ENCODE measurements at places on chromosomes 7 and 10.

DNA sequence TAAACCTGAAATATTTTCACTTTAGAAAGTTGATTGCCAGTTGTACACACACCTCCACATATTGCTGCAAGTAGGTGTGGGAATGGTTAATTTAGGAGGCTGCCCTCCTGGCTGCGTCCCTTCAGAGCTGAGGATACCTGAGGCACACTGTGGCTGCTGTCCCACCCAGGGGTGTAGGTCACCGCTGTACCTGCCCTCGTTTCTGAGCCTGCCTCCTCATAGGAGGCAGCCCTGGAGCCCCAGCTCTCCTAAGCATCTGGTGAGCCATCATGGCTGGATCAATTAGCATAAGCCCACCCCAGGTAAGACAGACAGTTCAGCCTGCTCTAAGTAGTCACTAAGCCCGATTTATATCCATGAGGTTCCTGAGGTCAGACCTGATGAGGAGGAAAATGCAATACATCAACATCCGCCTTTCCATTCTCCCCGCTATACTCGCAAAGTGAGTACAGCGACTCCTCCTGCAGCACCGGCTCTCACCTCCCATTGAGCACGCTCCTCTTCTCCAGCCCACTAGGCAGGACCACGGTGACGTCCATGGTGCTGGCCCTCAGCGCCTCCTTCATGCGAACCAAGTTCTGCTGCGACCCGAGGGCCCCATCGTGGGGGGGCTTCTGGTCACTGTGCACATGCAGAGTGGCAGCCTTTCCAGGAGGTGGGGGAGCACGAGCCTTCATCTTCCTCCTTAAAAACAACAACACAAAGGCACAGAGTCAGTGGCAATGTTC lies 97.2 kb downstream of the COBL start:
- no peak for DNase-seq

DNA sequence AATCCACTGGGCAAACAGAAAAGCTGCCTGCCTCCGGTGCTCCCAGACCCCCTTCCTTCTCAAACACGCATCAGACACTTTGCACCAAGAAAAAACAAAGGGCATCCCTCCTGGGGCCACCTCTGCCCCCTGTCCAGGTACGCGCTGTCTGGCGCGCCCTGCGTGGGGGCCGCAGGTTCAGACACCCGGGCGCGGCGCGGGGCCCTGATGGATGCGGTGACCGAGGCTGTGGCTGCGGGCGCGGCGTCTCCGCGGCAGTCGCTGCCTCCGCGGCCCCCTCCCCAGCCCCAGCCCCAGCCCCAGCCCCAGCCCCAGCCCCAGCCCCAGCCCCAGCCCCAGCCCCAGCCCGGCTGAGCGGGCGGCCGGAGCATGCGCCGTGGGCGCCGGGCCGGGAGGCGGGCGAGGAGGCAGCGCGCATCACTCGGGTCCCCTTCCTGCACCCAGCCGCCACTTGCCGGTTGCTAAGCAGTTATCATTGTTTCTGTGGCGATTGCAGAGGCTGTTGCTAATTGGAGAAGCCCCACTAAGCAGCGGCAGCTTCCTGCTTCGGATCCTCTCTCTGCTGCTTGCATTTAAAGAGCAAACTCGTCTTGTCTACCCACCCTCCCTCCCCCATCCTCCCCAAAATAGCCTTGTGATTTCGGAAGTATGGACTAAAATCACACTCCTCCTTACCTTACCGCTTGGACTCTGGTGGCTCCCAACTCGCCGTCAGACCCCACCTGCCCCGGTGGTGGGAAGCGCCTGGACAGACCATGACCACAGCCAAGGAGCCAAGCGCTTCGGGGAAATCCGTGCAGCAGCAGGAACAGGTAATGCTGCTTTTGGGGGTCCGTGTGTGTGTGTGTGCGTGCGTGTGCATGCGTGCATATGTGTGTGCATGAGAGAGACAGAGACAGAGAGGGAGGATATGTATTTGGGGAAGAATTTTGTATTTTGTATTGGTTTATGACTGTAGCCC lies 252.8 kb downstream of the DPP6 start:
- DNase-seq = no peak

DNA sequence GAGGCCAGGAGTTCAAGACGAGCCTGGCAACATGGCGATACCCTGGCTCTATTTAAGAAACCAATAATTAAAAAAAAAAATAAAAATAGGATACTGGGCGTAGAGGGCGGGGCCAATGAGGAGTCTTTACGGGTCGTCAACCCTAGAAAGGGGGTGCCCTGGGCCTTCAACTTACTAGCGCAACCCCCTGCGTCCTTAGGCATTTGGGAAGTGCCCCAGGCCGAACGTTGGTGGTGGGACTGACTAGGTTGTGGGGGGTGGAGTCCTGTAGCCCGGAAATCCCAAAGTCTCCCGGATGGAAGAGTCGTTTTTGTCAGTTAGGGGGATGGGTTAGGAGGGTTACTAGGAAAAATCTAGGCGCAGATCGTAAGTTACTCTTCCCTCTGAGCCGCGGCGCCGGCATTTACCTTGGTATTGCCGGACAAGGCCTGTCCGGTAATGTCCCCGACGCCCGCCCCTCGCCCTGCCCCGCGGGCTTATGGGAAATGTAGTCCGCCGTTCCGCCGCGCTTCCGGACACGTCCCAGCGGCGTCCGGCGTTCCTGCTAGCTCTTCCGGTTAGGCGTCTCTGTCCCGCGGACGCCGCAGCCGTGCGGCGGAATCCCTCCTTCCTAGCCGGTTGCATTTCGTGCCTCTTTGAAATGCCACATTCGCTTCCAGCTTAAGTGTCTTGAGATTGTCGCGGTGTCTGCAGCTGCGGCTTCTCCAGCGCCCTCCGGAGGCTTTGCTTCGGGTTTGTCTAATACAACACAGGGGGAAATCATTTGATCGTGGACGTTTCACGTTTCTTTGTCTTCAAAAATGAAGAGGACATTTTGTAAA lies 1.3 kb upstream of the ACBD5 start:
- DNase-seq = peak; percentile 86

- no peak for DNase-seq
Observed at GRCh38 chr7:1748839-1749173, 78.7 kb downstream of the ELFN1 start.

- DNase-seq = no peak
Observed at GRCh38 chr7:36661135-36661840, 63.0 kb downstream of the AOAH start.

DNA sequence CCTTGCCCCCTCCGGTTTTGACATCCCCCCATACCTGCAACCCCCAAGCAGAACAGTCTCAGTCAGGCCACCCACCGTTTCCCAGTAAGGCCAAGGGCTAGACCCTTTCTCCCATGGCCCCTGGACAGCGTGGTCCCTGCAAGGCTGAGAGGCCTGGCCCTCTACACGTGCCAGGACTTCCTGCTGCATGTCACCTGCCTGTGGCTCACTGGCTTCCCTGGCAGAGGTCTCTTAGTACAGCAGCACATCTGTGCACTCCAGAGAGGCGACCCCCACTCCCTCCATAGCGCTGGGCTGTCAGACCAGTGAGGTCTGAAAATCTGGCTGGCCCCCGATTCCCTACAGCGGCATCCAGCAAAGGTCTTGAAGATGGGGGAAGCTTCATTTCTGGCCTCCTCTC lies 26.4 kb upstream of the JAKMIP3 start:
- no peak for DNase-seq

GRCh38 chr10:49360271-49361177 lies 35.4 kb downstream of the DRGX start:
- no peak for DNase-seq

DNA sequence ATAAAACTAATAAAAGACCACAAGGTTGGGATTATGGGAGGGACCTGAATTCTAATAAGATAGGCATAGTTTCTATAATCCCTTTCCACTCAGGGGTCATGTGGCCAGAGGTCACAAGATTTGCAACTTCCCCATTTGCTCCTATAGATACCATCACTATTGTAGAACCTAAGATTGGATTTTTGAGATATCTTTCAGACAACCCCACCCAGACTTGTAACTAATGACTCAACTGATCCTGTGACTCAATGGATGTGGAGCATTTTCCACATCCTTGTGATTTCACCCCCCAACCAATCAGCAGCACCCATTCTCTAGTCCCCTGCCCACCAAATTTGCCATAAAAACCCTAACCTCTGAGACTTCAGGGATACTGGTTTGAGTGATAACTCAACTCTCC lies 51.9 kb upstream of the PIK3AP1 start:
- no peak for DNase-seq

- no peak for DNase-seq
Observed at GRCh38 chr7:134795231-134795630, 15.8 kb downstream of the CALD1 start.

GRCh38 chr7:91263384-91264045 lies 718 bp upstream of the FZD1 start:
- no peak for DNase-seq

- no peak for DNase-seq
Observed at GRCh38 chr10:46298477-46299285, 11.9 kb downstream of the ANTXRL start.

DNA sequence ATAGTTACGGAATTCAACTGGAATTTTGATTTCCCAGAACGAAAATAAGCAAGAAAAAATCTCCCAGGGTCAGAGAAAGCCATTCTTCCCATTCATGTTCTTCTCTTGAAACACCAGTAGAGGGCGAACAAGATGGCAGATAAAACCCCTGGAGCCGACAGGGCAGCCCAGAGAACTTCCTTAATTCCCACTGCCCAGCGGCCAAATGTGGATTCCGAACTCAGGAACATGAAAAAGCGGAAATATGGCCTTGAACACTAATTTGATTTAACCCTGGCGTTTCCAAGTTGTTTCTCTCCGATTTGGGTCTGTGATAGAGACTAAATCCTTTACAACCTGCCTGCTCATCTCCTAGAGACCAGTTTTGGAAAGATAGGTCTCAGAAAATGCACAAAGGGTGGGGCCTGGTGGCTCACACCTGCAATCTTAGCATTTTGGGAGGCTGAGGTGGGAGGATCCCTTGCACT lies 100.7 kb upstream of the WAC start:
- peak; percentile 42 for DNase-seq

DNA sequence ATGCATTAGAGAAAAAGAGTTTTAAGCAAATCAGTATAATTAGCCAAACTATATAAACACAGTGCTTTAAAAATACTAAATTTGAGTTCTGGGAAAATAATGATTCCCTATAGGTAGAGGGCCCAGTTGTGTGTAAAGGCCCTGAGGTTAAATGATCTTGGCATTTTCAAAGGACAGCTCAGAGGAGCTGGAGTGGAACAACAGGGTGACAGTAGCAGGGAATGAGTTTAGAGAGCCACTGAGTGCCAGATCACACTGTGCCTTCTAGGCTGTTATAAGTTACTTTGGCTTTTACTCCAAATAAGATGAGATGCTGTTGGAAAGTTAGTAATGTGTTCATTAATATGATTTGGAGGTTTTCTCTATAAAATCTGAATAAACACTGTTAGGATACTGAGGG lies 34.6 kb downstream of the VWDE start:
- DNase-seq = no peak

DNA sequence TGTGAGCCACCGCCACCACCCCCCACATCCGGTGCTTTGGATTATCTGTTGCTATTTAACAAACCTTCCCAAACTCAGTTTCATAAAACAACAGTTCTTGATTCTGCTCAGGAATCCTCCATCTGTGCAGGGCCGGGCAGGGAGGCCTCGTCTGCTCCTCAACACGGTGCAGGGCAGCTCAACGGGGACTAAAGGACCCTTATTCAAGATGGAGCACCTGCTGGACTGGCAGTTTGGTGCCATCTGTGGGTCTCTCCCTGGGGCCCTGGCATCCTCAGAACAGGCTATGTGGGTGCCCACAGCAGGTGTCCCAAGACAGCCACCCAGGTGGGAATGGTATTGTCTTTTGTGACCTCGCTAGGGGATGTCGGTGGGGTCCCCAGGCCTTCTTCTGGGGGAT lies 31.0 kb upstream of the ELFN1 start:
- DNase-seq = no peak

GRCh38 chr10:49194212-49194920 lies 6.2 kb upstream of the TMEM273 start:
- no peak for DNase-seq

GRCh38 chr10:80272793-80273522 lies 16.5 kb downstream of the MAT1A start:
- DNase-seq = no peak

- DNase-seq = no peak
Observed at GRCh38 chr10:95315509-95315908, 24.7 kb upstream of the PDLIM1 start.
